ENCODE measurements at places on chromosomes 7 and 10.

GRCh38 chr10:35780970-35781642 is 139.0 kb upstream of the FZD8 start:
- DNase-seq, result no peak

DNA sequence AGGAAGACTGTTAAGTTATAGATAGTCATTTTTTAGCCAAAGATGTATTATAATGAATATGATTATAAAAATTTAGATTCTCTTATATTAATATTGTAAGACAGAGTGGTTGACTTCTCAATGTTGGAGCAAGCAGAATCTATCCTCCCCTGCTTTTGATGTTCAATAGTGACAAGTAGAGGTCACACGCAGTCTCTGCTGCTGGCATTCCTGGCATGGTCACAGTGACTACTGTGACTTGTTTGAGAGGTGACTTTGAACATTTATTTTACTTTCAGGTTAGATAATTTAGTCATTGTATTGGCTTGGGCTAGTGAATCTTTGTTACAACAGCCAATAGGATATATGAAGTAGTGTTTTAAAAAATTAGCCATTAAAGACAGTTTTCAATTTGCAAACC is 13.7 kb upstream of the CD36 start:
- DNase-seq, result no peak

- no peak for DNase-seq
These were observed 151.5 kb downstream of the TEX36 start for GRCh38 chr10:125531465-125531864.

- DNase-seq, result no peak
These were observed 21.1 kb upstream of the HIPK2 start for GRCh38 chr7:139798892-139799291.

DNA sequence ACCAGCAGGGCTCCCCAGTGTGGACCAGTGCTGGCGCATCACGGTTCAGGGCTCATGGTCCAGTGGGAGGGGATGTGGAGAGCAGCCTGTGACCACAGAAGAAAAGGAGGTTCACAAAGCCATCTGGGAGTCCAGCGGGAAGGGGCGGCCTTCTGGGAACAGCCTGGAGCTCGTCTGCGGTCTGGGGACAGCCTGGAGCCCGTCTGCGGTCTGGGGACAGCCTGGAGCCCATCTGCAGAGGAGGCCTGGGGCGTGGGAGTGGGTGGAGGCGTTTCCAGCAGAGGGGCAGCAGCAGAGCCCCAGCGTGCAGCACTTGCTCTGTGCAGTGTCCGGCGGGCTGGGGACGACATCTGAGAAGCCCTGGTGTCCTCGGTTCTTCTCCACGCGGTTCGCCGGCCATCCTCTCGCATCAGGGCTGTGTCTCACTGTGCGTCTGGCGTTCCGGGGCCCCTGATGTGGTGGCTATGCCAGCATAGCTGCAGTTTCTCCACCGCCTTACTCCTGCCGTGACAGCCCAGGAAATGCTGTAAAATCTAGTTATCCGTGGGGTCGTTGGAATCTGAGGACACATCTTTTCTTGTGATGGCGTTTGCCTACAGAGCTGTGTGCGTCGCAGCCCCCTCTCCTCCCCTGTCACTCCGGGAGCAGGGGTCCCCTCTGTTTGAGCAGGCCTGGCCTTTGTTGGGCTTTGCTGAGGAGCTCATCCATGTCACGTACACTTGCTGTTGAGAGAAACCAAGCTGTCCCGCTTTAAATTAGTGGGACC is 104.6 kb downstream of the INPP5A start:
- DNase-seq, result no peak

- DNase-seq, result no peak
These were observed 46.7 kb downstream of the TFAM start for GRCh38 chr10:58431903-58432302.

GRCh38 chr10:93553482-93554315 is 12.8 kb upstream of the FFAR4 start:
- DNase-seq, result no peak

GRCh38 chr7:44967571-44968446 is 11.0 kb downstream of the MYO1G start:
- no peak for DNase-seq

DNA sequence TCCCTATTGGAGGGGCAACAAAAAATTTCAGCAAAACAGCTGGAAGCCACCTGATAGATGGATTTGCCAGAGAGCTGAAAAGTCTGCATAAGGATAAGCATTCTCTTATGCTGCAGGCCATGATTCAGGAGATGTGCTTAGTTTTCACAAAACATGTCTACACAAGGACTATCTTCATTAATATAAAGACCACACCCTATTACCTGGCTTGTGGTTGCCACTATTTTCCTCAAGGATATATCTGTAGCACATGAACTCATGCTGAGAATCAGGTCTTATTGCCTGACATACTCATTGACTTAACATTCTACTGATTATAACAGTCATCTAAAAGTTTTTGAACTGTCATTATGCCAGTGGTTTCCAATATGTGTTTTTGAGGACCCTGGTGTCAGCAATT is 7.1 kb upstream of the COL17A1 start:
- no peak for DNase-seq

- no peak for DNase-seq
These were observed 16.8 kb downstream of the LRRC72 start for GRCh38 chr7:16543456-16543855.

DNA sequence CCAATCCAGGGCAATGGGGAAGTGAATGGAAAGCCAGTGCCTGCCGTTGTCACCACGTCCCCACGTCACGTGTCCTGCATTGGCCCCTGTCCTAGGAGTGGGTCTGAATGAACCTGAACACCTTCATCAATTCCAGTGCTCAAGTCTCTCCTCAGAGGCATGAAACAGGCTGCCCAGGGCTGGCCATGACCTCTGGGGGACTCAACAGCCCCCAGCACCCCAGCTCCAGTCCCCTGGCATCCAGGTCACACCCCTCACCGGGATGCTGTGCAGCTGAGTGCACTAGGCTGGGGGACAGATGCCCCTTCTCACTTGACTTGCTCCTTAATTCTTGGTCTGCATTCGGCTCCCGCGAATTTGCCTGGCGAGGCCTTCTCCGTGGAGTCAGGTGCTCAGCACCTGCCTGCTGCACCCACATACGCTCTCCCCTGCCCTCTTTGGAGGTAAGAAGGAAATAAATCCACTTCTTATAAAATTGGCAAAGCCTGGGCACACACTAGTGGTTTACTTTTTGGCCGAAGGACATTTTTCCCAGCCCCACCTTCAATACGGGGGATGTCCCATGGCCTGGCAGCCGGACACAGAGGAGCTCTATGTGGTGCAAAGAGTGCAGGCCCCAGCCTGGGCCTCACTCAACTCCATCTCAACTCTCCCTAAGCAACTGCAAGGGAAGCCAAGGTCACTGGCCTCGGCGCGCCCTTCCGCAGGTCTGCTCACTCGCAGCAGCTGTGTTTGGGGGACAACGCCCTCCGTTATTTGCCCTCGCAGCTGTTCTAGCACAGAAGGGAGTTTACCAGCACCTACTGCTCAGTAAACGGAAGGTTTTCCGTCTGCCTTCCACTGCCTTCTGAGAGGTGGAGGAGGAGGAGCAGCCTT is 77.6 kb upstream of the SHH start:
- DNase-seq, result no peak

GRCh38 chr10:94036766-94037033 is 43.0 kb downstream of the PLCE1 start:
- DNase-seq, result no peak

- no peak for DNase-seq
These were observed 43.2 kb upstream of the GDF10 start for GRCh38 chr10:47256751-47257336.

GRCh38 chr7:23687011-23687410 is 7.0 kb downstream of the FAM221A start:
- DNase-seq, result no peak

DNA sequence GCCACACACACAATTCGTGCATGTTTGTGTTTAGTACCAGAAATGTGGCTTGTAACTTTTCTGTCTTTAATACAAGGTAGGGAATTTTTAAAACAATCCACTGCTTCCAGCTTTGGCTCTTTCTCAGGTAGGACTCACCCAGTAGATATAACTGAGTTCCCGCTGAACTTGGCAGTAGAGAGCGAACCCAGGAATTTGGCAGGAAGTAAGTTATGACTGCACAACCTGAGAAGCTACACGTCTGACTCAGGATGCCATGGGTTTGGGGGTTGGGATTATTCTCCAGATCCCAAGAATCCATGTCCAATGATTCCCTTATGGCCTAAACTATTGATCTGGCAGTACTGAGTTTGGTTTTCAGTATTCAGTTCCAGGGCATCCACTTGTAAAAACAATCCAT is 499.7 kb downstream of the CALN1 start:
- DNase-seq, result no peak

- DNase-seq, result no peak
These were observed 134.1 kb upstream of the SP4 start for GRCh38 chr7:21293771-21294170.

DNA sequence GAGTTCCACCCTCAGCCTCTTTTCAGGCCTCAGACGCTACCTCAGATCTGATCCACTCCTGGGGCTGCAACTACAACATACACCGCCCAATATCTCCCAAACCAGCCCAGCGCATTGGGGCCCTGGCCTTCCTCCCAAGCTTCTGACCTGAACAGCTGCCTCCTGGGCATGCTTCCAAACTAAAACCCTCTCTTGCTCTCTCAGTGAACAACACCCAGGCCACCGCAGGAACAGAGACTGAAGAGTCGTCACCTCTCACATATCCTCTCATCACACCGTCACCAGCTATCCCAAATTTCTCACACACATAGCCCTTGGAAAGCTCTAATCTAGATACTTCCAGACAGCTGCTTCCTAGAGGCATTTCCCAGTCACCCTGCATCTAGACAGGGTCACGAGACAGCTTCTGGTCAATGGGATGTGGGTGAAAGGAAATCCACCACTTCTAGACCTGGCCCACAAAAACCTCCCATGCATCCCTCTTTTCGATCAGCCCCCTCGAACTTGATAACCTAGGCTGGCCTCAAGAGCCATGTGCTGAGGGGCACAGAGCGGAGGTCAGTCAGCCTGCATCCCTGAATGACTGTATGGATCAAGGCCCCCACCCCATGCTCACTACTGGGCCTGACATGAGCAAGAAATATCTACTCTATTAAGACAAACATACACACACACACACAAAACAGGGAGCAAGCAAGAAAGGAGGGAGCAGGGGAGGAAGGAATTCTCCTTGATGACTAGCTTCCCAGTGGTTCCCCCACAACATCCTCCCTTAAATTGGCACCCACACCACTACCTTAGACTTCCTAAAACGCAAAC is 1.8 kb downstream of the PARP12 start:
- DNase-seq, result peak; percentile 95

- no peak for DNase-seq
These were observed 19.3 kb downstream of the MYOF start for GRCh38 chr10:93462881-93463280.

GRCh38 chr10:69786791-69787190 is 14.9 kb upstream of the COL13A1 start:
- peak; percentile 19 for DNase-seq

DNA sequence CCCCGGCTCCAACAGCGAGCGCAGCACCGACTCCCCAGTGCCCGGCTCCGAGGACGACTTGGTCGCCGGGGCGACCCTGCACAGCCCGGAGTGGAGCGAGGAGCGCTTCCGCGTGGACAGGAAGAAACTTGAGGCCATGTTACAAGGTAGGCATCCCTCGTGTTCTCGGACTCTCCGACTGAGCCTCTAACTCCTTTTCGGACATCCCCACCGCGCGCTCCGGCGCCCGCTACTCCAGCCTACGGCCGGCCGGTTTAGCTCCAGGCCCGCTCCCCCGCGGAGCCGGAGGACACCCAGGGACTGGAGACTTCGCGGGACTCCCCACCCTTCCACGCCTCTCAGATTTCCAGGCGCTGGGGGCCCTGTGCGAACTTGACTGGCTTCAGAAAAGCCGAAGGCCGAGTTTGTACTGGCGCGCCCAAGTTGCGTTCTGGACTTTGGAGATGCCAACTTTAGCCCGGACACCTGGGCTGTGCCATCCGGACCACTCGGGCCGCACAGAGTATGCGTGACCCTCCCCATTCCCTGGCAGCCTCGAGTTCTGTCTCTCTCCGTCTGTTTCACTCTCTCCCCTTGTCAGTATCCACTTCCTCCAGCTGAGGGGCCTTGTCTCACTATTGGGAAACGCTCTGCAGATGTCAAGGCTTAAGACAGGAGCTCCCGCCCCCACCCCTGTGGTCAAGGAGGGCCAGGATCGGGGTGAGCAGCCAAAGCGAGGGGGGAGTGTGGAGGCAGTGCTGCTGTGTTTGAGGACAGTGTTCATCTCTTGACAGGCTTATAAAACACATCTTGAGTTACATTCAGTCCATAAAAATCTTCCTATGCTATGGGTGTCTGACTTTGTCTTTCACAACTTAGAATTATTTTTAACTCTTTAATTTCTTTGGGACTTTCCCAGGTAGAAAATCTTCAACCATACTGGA is 777 bp downstream of the BICC1 start:
- DNase-seq, result peak; percentile 35

DNA sequence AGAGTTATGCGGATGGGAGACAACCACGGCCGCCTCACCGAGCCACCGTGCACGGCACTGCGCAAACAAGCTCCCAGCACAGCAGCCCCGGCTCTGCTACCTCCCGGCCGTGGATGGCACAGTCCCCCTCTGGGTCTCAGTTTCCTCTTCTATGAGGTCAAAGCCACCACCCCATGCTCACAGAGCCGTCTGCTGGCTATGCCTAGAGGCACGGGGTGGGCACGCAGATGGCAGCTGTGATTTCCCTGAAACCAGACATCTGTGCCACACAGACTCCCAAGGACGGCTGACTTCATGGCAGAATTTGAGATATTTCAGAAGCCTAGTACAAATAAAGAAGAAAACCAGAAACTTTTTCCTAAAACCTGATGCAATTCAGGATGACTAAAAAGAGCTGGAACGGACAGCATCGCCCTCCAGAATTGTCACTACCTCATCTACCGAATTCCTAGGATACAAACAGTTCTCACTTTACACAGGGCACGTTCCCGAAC is 73.2 kb downstream of the AMZ1 start:
- no peak for DNase-seq

DNA sequence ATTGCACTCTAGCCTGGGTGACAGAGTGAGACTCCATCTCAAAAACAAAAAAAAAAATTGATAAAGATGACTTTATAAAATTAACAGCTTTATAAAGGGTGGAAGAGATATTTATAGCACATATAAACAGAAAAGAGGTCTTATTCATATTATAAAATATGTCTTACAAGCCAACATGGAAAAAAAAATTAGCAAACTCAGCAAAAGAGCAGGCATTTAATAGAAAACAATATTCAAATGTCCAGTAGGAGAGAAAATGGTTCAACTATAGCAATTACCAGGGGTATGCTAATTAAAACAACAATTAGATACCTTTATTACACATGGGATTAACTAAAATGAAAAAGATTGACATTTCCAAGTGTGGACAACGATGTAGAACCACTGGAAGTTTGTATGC is 929.1 kb downstream of the REEP3 start:
- no peak for DNase-seq

Measured in hematopoietic multipotent progenitor cell treated with erythropoietin and hydrocortisone succinate and interleukin-3 and kit ligand, for 6 days (in vitro differentiated cells).